ENCODE measurements at places on chromosomes 12 and 14. TPM values are rescaled to one million over a fixed set of nuclear protein-coding genes. Genes with fewer than 3 reads are reported as not detected.

GRCh38 chr12:9617124-9617523 lies 9.4 kb upstream of the KLRB1 start:
- H3K36me3 ChIP-seq, result no peaks in the 10 kb centered on the region
- no peak overlapping the region for H3K4me3 ChIP-seq
- no peaks in the 10 kb centered on the region for H3K27me3 ChIP-seq

ZDHHC22 gene
- total RNA-seq, result 0.12 TPM

DNA sequence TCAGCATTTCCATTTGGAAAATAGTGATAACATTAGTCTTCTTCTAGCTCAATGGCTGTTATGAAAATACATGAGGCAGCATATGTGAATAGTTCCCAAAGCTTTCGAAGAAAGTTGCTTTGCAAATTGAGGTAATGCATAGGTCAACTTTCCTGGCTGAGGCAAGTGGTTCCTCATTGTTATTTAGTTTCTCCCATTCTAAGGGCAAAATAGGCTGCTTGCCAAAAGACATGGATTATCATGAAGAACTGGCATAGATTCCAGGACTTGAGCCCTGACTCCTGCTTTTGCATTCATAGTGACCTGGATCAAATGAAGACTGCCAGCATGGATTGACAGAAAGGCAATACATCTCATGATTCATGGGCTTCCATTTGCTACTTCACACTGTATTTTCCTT lies 35.7 kb downstream of the LRFN5 start:
- no peaks in the 10 kb centered on the region for H3K36me3 ChIP-seq
- H3K4me1 ChIP-seq, result no peaks in the 10 kb centered on the region
- H3K4me3 ChIP-seq, result no peak overlapping the region
- H3K27me3 ChIP-seq, result no peaks in the 10 kb centered on the region
- H3K27ac ChIP-seq, result no peak overlapping the region
- no peak for DNase-seq

DNA sequence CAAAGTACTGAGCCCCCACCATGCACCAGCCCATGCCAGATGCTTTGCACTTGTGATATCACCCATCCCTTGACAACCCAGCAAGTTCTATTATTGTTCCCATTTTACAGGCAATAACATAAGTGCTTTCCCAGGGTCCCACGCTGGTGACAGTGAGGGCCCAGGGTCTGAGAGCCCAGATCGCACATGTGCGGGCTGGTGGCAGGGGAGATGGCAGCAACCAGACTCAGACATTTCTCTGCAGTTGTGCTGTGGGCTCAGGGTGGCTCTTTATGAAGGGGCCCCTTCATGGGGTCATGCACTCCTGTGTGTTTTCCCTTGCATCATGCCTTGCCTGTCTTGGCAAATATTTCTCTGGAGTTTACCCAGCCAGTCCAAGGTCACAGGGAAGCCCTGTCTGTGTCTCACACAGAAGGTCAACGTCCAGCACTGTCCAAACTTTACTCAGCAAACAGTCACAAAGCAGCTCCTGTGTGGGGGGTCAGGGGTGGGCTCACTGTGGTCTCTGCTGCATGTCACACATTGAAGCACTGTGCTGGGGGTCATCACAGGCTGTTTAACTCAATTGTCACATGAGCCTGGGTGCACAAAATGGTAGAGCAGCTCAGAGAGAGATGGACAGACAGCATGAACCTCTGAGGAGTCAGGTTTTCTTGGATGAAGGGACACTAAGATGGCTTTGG lies 12.7 kb downstream of the SERPINA5 start:
- H3K4me1 ChIP-seq, result no peaks in the 10 kb centered on the region
- H3K4me3 ChIP-seq, result no peak overlapping the region
- H3K27ac ChIP-seq, result no peak overlapping the region
- no peak for DNase-seq

DNA sequence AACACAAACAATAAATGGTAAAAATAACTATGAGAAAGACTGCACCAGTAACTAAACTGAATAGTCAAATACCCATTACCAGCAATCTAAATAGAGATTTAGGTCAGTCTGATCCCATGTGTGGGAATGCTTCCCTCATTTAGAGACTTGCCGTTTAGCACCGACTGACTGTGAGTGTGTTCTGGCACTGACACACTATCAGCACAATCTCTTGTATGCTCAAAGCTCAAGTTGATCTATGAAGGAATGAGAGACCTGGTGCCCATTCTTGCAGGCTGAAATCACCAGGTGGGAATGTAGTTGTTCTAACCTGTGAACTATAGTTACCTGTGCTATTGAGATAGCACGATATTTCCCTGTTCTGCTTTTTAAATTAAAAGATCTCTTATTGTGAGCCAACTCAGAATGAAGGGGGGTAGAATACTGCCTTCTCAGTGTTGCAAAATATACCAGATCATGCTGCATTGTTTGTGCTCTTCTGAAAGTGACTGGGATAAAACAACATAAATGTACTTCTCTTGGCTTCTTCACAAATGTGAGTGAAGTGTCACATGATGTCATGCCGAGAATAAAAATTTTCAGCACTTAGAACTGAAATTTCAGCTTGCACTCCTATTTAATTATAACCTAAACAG lies 99.6 kb downstream of the LIN7A start:
- no peak for DNase-seq
- H3K27ac ChIP-seq, result no peak overlapping the region
- no peaks in the 10 kb centered on the region for H3K27me3 ChIP-seq
- no peaks in the 10 kb centered on the region for H3K36me3 ChIP-seq
- no peaks in the 10 kb centered on the region for H3K4me1 ChIP-seq

DNA sequence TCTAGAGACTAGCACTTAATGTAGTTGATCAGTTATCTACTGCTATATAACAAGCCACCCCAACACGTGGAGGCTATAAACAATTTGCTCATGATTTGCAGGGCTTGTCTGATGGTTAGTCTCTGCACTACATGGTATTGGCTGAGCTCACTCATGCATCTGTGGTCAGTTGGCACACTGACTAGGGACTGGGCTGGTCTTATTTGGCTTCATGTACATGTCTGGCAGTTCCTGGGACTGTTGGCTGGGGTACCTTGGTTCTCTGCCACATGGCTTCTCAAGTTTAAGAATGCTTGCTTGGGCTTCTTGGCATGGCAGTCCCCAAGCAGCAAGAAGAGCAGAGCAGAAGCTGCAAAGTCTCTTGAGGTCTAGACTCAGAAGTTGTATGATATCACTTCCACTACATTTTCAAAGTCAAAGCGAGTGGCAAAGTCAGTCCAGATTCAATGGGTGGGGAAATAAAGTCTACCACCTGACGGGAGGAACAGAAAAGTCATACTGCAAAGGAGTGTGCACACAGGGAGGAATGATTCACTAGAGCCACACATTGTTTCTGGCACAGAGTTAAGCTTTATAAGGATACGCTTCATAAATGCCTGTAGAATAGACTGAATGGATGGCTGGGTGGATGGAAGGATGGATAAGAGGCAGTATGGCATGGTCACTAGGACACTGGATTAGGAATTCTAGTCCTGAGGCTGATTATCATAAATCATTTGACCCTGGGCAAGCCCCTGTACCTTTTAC lies 44.8 kb upstream of the PTHLH start:
- no peaks in the 10 kb centered on the region for H3K4me1 ChIP-seq
- H3K36me3 ChIP-seq, result no peaks in the 10 kb centered on the region
- no peak overlapping the region for H3K4me3 ChIP-seq
- H3K27ac ChIP-seq, result no peak overlapping the region
- H3K27me3 ChIP-seq, result no peaks in the 10 kb centered on the region

GRCh38 chr12:61993734-61994345 lies 266.4 kb upstream of the USP15 start:
- no peak overlapping the region for H3K27ac ChIP-seq
- H3K4me3 ChIP-seq, result no peak overlapping the region
- DNase-seq, result no peak

GRCh38 chr14:71452539-71452938 lies 479.7 kb upstream of the RGS6 start:
- DNase-seq, result no peak
- H3K4me3 ChIP-seq, result no peak overlapping the region
- H3K27me3 ChIP-seq, result no peaks in the 10 kb centered on the region
- peaks cover 2% of the 10 kb centered on the region for H3K36me3 ChIP-seq
- H3K27ac ChIP-seq, result no peak overlapping the region

DNA sequence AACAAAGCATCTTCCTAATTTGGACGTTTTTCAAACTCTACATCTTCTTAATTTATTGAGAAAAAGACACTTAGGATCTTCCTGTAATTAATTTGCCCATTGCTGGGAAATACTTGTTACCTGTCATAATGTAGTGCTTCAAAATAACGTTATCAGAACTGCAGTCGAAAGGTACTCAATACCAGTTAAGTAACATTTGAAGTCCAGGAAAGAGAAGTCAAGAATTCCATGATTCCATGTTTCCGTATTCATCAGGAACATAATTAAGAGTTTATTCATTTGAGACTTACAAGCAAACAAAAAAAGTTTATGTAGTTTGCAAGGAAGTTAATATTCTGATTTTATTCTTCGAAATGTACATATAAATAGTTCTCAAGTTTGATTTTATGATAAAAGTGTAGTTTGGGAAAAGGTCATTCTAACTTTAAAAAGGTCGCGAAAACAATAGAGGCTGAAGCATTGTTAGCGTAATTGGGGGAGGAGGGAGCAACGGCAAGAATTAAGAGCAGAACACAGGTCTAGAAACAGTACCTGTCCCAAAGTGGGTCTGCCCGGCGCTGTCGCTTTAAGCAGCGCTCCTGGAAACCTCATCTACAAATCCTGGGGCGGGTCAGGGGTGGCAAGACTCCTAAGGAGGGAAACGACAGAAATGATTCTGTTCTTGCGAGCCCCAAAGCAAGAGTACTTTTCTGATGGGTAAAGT lies 1.2 kb upstream of the KCNMB4 start:
- H3K4me3 ChIP-seq, result peak overlapping the region; percentile 74
- peaks cover 12% of the 10 kb centered on the region for H3K27me3 ChIP-seq
- DNase-seq, result no peak
- H3K36me3 ChIP-seq, result no peaks in the 10 kb centered on the region
- H3K27ac ChIP-seq, result no peak overlapping the region

DNA sequence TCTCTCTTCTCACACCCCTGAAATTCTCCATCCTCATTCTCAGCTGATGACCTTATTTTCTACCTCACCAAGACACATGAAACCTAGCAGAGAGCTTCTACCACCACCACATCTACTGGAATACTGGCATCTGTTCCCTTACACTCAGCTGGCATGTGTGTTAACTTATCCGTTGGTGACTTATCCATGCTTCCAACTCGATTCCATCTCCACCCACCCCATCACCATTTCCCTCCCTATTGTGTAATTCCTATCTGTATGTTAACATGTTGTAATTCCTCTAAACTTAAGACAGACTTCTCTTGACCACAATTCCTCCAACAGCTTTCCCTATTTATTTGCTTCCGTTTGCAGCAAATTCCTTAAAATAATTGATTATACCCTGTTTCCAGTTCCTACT lies 15.4 kb downstream of the C1S start:
- no peaks in the 10 kb centered on the region for H3K4me1 ChIP-seq
- no peak overlapping the region for H3K4me3 ChIP-seq
- H3K27me3 ChIP-seq, result no peaks in the 10 kb centered on the region
- no peaks in the 10 kb centered on the region for H3K36me3 ChIP-seq
- DNase-seq, result no peak
- H3K27ac ChIP-seq, result no peak overlapping the region

DNA sequence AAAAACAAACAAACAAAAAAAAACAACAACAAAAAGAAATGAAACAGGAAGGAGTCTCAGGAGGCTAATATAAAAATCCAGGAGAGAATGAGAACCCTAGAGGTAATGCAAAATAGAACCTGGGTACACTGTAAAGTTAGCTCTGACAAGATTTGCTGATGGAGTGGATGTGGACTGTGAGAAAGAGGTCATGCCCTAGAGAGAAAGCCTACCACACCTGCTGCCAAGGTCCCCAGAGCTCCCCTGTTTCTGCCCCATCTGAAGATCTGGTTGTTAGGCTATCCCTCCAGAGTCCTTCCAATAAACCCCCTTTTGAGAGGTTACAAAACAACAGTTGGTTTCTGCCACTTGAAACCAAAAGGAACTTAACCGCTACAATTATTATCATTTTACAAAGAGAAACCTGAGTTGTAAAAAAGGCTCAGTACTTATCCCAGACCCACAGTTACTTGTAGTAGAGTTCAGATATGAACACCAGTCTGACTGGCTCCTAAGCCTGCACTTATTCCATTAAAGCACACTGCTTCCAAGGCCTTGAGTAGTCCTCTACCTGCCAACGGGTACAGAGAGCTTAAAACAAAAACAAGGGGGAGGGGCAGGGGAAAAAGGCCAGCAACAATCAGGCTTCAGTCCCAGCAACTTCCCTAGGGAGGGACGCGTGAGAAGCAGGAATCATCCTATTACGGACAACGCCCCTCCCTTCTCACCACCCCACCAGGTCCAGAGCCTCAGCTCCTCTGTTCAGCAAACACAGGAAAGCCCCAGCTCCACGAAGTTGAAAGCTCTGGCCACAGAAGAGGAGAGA lies 27.7 kb downstream of the PPP1R13B start:
- DNase-seq, result no peak
- peaks cover 16% of the 10 kb centered on the region for H3K4me1 ChIP-seq
- no peaks in the 10 kb centered on the region for H3K27me3 ChIP-seq
- no peaks in the 10 kb centered on the region for H3K36me3 ChIP-seq
- no peak overlapping the region for H3K4me3 ChIP-seq

DNA sequence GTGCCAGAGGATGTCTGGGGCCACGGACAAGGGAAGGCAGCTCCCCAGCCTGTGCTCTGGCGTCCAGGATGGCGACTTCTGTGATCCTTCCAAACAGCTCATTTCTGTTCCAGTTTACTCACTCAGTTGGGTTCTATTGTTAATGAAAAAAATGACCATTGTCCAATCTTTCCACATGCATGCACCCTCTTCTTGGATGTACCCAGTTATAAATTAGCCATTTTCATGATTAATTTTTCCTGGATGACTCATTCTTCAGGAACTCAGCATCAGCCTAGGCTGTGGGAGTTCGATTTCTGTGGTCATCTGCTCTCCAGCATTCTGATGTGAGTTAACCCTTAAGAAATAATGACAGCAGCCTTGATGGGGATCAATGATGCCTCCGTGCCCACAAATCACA lies 926.8 kb downstream of the BCL11B start:
- no peak for DNase-seq
- no peak overlapping the region for H3K27ac ChIP-seq
- H3K36me3 ChIP-seq, result no peaks in the 10 kb centered on the region
- H3K4me3 ChIP-seq, result no peak overlapping the region

CIDEB gene
- total RNA-seq, result 34.3 TPM

DNA sequence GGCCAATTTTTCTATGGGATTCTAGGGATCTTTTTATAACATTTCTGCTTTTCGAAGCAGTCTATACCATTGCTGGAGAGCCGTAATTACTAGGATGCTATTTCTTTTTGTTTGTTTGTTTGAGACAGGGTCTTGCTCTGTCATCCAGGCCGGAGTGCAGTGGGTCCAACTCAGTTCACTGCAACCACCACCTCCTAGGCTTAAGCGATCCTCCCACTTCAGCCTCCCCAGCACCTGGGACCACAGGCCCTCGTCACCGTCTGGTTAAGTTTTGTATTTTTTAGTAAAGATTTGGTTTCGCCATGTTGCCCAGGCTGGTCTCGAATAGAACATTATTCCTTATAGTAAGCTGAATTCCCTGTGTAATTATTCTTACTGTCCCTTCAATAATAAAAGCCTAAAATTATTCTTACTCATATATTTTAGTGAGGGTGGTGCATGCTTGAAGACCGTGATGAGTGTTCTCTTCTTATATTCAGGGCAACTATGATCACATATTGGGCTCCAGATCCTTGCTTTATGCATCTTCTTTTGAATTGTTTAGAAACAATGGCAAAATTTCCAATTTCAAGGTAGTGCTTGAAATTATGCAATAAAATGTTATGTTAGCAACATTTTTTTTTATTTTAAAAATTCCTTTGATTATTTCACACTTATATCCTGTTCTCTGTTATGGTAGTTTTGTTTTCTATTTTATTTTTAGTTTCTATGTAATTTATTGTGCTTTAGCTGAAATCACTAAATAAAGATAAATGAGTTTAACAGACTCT lies 66.2 kb downstream of the CRADD start:
- no peak overlapping the region for H3K27ac ChIP-seq
- DNase-seq, result no peak
- no peaks in the 10 kb centered on the region for H3K27me3 ChIP-seq
- H3K4me1 ChIP-seq, result peaks cover 15% of the 10 kb centered on the region
- H3K4me3 ChIP-seq, result no peak overlapping the region

SLC25A47 gene
- not detected for total RNA-seq
